ENCODE measurements at places on chromosomes 2 and 18. TPM values are rescaled to one million over a fixed set of nuclear protein-coding genes. Genes with fewer than 3 reads are reported as not detected.

GRCh38 chr18:48853588-48853987 is 97.2 kb downstream of the SMAD7 start:
- DNase-seq = no peak
- H3K36me3 ChIP-seq = peaks cover 11% of the 10 kb centered on the region
- H3K27ac ChIP-seq = no peak overlapping the region
- no peaks in the 10 kb centered on the region for H3K27me3 ChIP-seq

VSNL1 gene
- not detected for total RNA-seq

DNA sequence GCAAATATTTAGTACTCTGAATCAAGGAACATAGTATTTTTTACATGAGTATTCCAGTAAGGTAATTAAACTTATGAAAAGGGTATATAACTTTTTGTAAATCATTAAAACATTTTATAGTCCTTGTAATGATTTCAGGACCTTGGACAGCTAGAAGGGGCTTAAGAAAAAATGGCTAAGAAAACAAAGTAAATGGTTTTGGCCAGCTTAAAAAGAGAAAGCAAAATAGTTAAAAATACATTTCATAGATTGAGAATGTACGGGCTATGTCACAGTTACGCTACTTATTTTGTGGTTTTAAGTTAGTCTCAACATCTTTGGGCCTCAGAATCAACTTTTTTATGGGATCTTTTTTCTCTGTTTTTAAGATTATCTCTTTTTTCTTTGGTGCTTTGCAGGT is 26.7 kb downstream of the POLI start:
- H3K4me1 ChIP-seq = no peaks in the 10 kb centered on the region
- H3K4me3 ChIP-seq = no peak overlapping the region
- DNase-seq = peak; percentile 22

DNA sequence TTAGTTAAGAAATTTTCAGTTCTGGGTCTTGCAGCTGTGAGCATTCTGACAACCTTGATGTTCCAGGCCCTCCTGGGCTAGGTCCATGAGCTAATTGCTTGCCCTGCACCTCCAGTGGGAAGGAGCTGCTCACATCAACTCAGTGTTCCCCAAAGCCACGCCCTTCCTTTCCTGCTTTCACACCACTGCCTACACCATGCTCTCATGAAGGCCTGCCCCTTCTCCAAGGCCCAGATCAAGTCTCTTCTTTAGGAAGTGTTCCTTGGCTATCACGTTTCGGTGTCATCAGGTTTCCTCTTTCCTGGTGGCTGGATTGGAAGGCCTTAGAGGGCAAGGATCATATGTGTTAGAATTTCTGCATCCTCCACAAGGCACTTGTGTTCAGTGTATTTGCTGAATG is 18.8 kb downstream of the TMEM127 start:
- H3K4me1 ChIP-seq = peaks cover 31% of the 10 kb centered on the region
- no peaks in the 10 kb centered on the region for H3K27me3 ChIP-seq
- H3K27ac ChIP-seq = no peak overlapping the region
- no peaks in the 10 kb centered on the region for H3K36me3 ChIP-seq
- no peak for DNase-seq

- no peak overlapping the region for H3K4me3 ChIP-seq
- H3K4me1 ChIP-seq = no peaks in the 10 kb centered on the region
- no peak for DNase-seq
- H3K36me3 ChIP-seq = no peaks in the 10 kb centered on the region
- H3K27ac ChIP-seq = no peak overlapping the region
- H3K27me3 ChIP-seq = no peaks in the 10 kb centered on the region
These were observed 149.4 kb upstream of the SMAD2 start for GRCh38 chr18:48079885-48080284.

GRCh38 chr2:67215214-67216055 is 181.7 kb upstream of the ETAA1 start:
- H3K36me3 ChIP-seq = no peaks in the 10 kb centered on the region
- no peak overlapping the region for H3K27ac ChIP-seq
- no peaks in the 10 kb centered on the region for H3K27me3 ChIP-seq

DPP10 gene
- total RNA-seq = not detected

DYNC1I2 gene
- total RNA-seq = 91.7 TPM

- H3K27ac ChIP-seq = no peak overlapping the region
- H3K27me3 ChIP-seq = no peaks in the 10 kb centered on the region
- peaks cover 6% of the 10 kb centered on the region for H3K4me1 ChIP-seq
- no peak overlapping the region for H3K4me3 ChIP-seq
These were observed 3.5 kb upstream of the CABLES1 start for GRCh38 chr18:23131693-23132319.

- H3K36me3 ChIP-seq = peaks cover 70% of the 10 kb centered on the region
- DNase-seq = no peak
- H3K27me3 ChIP-seq = no peaks in the 10 kb centered on the region
These were observed 37.0 kb downstream of the SP100 start for GRCh38 chr2:230453006-230453405.

FHOD3 gene
- 10.1 TPM for total RNA-seq

- H3K27me3 ChIP-seq = peaks cover 7% of the 10 kb centered on the region
- H3K36me3 ChIP-seq = no peaks in the 10 kb centered on the region
- H3K4me1 ChIP-seq = no peaks in the 10 kb centered on the region
- peak; percentile 9 for DNase-seq
- no peak overlapping the region for H3K4me3 ChIP-seq
These were observed 37.9 kb upstream of the GBX2 start for GRCh38 chr2:236205867-236206645.

CDH2 gene
- total RNA-seq = 165 TPM

DNA sequence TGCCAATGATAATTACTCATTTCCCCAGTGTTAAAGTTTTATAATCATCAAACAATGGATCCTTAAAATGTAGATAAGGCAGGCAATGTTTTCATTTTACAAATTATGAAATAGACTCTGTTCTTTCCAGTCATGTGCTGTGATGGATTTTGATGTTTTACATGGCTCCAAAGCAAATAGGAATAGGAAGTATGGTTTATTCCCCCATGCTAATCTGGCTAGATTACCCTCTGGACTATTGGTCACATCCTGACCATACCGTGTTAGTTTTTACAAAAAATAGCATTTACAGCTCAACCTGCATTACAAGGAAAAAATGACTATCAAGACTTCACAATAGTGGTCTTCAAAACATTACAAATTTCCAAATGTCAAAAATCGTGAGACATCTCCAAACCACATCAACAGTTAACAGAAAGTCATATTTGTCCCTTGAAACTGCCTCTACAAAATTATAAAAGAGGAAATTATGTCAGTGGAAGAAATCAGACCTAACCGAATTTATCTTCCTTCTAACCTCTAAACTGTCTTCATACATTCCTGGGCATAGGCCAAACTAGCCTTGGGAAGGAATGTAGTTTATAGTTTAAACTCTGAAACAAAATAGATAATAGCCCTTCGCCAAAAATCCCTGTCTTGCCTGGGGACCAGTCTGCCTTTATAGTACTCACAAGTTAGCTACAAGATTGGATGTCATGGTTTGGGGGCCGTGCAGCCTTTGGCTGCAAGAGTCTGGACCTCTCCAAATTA is 1941.2 kb upstream of the CELF4 start:
- H3K4me1 ChIP-seq = no peaks in the 10 kb centered on the region
- no peaks in the 10 kb centered on the region for H3K27me3 ChIP-seq
- no peaks in the 10 kb centered on the region for H3K36me3 ChIP-seq
- DNase-seq = no peak
- H3K4me3 ChIP-seq = no peak overlapping the region

LDLRAD4 gene
- total RNA-seq = not detected

GRCh38 chr2:56918790-56919189 is 735.0 kb downstream of the CCDC85A start:
- no peak overlapping the region for H3K27ac ChIP-seq
- no peaks in the 10 kb centered on the region for H3K36me3 ChIP-seq
- no peaks in the 10 kb centered on the region for H3K4me1 ChIP-seq
- no peak overlapping the region for H3K4me3 ChIP-seq

DNA sequence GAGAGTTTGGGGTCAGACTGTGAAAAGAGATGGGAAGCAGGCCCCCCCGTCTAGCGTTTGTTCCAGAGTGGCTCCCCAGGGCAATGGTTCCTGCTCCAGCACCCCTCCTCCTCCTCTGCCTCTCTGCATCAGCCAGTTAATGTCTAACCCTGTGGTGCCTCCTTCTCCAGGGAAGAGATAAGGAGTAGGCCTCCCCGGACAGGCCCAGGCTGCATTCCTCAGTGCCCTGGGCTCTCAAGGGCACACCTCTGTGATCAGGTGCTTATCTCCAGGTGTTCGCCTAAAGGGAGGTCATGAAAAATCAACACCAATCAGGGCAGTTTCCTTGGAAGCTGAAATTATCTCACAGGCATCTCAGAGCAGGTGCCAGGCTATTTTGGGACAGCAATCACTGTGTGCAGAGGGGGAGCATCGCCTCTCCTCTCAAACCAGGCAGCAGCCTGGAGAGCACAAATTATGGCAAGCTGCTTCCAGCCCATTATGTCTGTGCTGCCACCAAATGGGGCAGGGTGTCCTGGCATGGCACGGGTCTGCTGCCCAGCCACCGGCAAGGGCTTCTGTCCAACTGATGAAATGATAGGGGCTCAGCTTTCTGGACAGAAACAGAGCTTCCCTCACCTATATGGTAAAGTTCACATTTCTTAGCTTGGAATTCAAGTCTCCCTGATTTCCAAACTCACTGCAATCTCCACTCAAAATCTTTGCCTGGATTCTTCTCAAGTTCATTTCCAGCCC is 255.8 kb upstream of the SLC14A2 start:
- H3K27ac ChIP-seq = no peak overlapping the region
- peaks cover 35% of the 10 kb centered on the region for H3K4me1 ChIP-seq
- DNase-seq = no peak

DNA sequence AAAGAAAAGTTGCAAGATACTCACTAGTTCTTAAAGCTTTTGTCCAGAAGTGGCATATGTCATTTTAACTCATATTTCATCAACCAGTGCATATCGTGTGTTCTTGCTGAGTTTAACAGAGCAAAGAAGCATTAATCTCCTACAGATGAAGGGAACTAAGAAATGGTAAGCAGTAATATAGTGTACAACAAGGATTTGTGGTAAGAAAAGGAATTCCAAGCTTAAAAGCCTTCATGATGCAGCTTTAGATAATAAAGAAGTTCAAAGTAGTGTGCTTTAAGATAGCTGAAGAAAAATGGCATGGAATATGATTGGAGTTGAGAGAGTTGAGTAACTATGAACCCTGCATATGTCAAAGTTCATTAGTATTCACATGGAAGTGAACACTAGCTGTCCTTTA is 649.8 kb upstream of the FSHR start:
- H3K4me3 ChIP-seq = no peak overlapping the region
- no peak for DNase-seq
- no peaks in the 10 kb centered on the region for H3K27me3 ChIP-seq
- H3K4me1 ChIP-seq = no peaks in the 10 kb centered on the region
- H3K27ac ChIP-seq = no peak overlapping the region

GRCh38 chr2:212538305-212539071 is at the start of gene ERBB4:
Gene ERBB4 (minus strand): TSS chr2:212538802. CDS start chr2:212538530, 272 bp downstream.
- peak; percentile 15 for DNase-seq
- peak within 1 kb of the TSS; percentile 76 for H3K4me3 ChIP-seq
- peaks cover 35% of the 10 kb centered on the region for H3K27me3 ChIP-seq
- H3K27ac ChIP-seq = no peak within 1 kb of the TSS
- H3K4me1 ChIP-seq = no peaks in the 10 kb centered on the region

DNA sequence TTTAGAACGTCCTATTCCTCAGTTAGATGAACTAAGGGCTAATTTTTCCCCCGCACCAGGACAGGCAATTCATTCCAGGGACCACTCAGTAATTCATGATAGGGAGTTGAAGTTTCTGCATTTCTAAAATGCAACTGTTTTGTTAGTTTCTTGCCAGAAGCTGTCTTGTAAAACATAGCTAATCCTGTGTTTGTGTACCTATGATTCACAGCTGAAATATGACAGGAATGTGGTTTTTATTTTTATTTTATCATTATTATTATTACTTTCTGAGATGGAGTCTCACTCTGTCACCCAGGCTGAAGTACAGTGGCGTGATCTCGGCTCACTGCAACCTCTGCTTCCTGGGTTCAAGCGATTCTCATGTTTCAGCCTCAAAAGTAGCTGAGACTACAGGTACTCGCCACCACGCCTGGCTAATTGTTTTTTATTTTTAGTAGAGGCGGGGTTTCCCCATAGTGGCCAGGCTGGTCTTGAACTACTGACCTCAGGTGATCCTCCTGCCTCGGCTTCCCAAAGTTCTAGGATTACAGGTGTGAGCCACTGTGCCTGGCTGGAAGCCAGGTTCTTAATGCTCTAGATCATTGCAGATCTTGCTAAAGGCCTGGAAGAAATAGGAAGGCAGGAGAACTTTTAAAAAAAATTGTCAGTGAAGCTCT is 154.8 kb upstream of the FHL2 start:
- H3K4me3 ChIP-seq = no peak overlapping the region
- peaks cover 90% of the 10 kb centered on the region for H3K27me3 ChIP-seq
- H3K36me3 ChIP-seq = no peaks in the 10 kb centered on the region
- peak; percentile 31 for DNase-seq

EGR4 gene
- not detected for total RNA-seq

DPYSL5 gene
- not detected for total RNA-seq

- H3K36me3 ChIP-seq = no peaks in the 10 kb centered on the region
- DNase-seq = no peak
- no peaks in the 10 kb centered on the region for H3K4me1 ChIP-seq
These were observed 121.4 kb downstream of the ASXL3 start for GRCh38 chr18:33699372-33699771.

PROM2 gene
- total RNA-seq = 0.22 TPM

GRCh38 chr18:76212960-76213359 is 282.1 kb downstream of the ZNF516 start:
- DNase-seq = no peak
- H3K4me1 ChIP-seq = peaks cover 6% of the 10 kb centered on the region
- H3K4me3 ChIP-seq = no peak overlapping the region
- H3K27me3 ChIP-seq = peaks cover 5% of the 10 kb centered on the region
- H3K36me3 ChIP-seq = no peaks in the 10 kb centered on the region

DNA sequence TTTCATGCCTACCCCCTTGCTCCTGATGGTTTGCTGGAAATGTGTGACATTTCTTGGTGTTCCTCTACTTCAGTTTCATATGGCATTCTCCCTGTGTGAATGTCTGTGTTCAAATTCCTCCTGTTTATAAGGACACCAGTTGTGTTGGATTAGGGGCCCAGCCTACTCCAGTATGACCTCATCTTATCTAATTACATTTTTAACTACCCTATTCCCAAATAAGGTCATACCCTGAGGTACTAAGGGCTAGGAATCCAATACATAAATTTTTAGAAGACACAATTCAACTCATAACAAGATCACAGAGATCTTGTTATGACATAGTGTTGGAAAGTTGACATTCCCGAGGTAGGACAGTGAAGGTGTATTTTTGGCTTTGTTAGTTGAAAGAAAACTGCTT is 5.5 kb downstream of the FAM210A start:
- peaks cover 16% of the 10 kb centered on the region for H3K4me1 ChIP-seq
- no peak overlapping the region for H3K27ac ChIP-seq
- no peaks in the 10 kb centered on the region for H3K36me3 ChIP-seq
- H3K4me3 ChIP-seq = no peak overlapping the region

CPSF3 gene
- 39.6 TPM for total RNA-seq

- DNase-seq = no peak
- H3K27me3 ChIP-seq = no peaks in the 10 kb centered on the region
- no peak overlapping the region for H3K4me3 ChIP-seq
- no peaks in the 10 kb centered on the region for H3K4me1 ChIP-seq
- H3K27ac ChIP-seq = no peak overlapping the region
These were observed 90.7 kb upstream of the LRRTM1 start for GRCh38 chr2:80395251-80395650.

LOXL3 gene
- total RNA-seq = 52.4 TPM

ABCG8 gene
- total RNA-seq = not detected

DNA sequence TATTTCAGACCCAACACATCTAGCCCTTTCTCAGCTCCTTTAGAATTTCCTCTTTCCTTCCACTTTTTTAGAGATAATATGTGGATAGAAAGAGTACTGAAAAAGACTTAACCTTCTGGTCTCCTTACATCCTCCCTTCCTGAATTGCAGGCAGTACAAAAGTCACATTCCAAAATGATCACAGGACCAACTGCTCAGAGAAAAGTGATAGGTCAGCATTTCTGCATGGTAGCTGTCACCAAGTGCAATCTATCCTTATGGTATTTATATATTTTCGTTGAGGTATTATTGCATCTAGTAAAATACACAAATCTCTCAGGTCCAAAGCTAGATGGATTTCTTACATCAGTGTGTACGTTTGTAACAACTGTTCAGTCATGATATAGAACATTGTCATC is 427.5 kb downstream of the LPIN1 start:
- no peak overlapping the region for H3K27ac ChIP-seq
- no peaks in the 10 kb centered on the region for H3K27me3 ChIP-seq
